Muscle of back (tissue), 13 donors: ENCODE measurements at places on chromosomes 5 and 9. TPM values are rescaled to one million over a fixed set of nuclear protein-coding genes. Genes with fewer than 3 reads are reported as not detected.

The PCDHB7 gene
- polyA plus RNA-seq = 3.5 TPM

DNA sequence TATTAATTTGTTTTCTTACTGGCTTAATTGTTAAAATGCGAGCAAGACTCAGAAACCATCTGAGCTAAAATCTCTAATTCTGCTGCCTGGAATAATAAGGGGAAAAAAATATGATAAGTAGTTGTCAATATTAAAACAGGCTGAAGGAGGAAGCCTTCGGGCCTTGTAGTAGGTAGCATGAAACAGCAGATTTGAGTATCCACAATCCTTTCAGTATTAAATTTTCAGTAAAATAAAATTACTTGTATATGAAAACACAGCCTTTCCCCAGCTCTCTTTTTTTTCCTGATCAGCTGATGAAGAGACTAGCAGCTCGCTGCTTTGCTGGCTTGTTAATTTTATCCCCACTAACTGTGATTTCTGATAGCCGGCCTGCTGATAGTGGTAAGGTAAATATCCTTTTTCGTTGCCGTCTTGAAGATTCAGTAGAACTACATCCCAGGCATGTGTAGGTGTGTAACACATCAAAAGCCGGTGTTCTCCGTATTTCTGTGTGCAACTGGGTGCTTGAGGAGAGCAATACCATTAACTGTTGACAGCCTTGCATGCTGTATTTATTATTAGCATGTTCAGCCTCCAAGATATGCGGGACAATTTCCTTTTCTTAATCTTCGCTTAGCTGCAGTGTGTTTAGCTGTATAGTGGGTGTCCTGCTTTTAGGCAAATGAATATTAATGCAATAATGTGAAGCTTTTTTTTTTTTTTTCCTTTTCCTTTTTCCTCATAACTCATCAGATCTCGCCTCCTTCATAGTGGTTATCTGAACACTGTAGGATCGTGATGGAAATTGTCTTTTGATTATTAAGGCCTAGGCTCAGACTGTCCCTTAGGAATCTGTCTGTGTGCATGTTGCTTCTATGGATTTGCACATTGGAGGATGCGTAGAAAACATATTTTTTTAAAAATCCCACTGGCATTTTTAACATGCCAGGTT is 144.6 kb downstream of the SMARCA2 start:
- DNase-seq = peak; percentile 76

DNA sequence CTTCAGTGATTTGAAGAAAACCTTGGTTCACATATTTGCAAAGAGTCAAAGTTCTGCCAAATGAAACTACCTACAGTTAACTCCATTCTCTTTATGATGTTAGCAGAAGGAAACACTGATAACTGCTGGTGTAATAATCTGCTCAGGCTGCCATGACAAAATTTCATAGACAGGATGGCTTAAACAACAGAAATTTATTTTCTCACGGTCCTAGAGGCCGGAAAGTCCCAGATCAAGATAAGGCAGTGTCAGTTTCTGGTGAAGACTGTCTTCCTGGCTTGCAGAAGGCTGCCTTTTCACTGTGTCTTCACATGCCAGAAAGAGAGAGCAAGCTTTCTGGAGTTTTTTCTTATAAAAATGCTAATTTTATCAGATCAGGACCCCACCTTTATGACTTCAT is 102.4 kb upstream of the PARP8 start:
- no peak for DNase-seq

DNA sequence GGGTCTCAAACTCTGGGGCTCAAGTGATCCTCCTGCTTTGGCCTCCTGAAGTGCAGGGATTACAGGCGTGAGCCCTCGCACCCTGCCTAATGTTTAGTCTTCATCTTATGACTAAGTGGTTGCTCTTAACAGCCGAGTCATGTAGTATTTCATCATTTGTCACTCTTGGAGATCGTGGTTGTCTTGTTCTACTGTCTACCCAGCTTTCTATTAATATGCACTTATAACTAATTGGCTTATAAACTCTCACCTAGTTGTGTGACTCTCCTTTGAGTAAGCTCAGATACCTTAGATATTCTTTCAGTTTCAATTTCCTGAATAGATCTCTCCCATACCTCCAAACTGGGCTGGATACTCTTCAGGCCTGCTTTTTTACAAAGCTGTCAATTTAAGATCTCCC is 19.9 kb downstream of the SLC44A1 start:
- DNase-seq = no peak

DNA sequence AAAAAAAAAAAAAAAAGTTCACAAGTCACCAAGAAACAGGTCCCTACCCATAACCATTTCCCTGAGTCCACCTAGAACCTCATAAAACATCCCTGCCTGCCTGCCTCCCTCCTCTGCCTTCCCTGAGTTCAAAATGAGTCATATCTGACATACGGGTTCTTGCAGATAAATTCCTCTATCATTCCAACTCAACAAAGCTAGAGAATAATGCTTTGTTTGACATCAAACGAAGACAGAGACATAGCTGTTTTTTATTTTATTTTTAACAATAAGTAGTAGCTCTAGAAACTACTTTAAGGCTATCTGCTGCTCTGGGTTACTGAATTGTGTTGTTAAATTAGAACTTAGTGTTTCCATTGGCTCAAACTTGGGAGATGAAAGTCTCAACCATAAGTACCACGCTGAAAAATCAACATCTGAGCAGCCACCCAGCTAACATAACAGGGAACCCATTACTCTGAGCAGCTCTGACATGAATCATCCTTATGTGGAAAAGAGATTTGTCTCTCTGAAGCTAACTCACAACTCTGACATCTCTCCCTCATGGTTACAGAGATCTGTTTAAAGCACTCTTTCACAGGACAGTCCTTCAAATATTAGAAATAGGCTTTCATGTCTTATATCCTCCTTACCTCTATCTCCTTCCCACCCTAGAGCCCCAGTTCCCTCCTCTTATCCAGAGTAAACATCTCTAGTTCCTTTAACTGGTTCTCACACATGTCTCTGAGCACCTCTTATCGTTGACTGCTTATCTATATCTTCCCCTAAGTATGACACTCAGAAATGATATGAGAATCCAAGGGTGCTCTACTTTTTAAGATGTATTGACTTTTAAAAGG is 12.1 kb downstream of the TMEM245 start:
- DNase-seq = peak; percentile 41

GRCh38 chr9:135583688-135584011 is 22.1 kb downstream of the PAEP start:
- DNase-seq = no peak

DNA sequence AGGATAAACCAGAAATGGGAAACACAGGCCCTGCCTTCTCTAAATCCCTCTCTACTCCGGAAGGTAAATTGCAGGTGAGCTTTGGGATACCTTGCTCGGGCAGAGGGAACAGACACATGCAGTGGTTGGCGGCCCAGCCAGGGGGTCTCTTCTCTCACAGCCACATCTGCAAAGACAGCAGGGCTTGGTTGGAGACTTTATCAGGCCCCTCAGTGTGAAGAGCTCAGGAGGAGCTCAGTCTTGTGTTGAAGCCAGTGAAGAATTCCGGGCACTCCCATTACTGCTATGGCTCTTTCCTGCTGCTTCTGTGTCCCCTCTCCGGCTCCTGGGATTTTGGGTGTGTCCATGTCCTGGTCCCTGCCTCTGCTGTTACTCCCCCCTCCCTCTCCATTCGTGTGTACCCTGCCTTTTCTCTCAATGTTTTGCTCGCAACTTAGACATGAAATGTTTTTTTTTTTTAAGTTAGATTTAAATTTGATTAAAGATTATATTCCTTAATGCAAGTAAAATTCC is 99.8 kb downstream of the TRIO start:
- no peak for DNase-seq

DNA sequence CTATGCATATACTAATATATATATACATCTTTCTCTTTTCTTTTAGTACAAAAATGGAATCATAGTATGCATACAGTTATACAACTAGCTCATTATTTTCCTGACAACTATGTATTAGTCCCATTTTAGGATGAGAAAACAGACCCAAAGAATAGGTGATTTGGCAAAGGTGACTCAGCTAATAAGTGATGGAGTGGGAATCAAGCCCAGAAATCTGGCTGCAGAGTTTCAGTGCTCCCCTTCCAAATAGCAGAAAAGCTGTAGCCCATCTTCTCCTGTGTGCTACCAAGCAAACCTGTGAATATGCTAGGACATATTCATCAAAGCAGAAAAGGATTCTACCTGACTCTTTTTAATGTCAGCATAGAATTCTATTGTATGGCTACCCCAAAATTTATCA is 114.7 kb downstream of the ARL15 start:
- DNase-seq = no peak

- DNase-seq = no peak
These were observed 337.5 kb downstream of the CDH9 start for GRCh38 chr5:26700759-26701384.

The LCN9 gene
- not detected for polyA plus RNA-seq

DNA sequence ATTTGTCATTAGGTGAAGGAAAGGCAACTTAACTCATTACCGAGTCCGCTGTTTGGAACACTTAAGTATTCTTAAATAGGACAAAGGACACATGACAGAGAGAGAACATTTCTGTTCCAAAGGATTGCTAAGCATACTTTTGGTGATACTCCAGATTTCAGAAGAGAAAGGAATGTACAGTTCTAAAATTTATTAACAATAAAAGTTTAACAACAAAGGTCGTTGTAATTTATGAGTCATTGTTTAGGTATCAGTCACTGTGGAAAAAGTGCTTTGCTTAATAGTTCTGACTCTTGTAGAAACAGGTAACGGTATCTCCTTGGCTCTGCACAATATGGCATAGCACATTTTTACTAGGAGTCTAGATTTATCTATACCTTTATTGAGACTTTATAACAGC is 36.3 kb upstream of the PAM start:
- DNase-seq = no peak

- peak; percentile 29 for DNase-seq
These were observed 362.6 kb upstream of the SMC2 start for GRCh38 chr9:103731541-103731940.

GRCh38 chr9:129006328-129007034 is 21.6 kb downstream of the SH3GLB2 start:
- DNase-seq = peak; percentile 85

- DNase-seq = peak; percentile 90
These were observed 188.9 kb upstream of the RPS23 start for GRCh38 chr5:82466986-82467561.

The DIAPH1 gene
- 31.0 TPM for polyA plus RNA-seq

The OLFM1 gene
- polyA plus RNA-seq = 4.8 TPM

The ADAMTS16 gene
- 6.8 TPM for polyA plus RNA-seq

DNA sequence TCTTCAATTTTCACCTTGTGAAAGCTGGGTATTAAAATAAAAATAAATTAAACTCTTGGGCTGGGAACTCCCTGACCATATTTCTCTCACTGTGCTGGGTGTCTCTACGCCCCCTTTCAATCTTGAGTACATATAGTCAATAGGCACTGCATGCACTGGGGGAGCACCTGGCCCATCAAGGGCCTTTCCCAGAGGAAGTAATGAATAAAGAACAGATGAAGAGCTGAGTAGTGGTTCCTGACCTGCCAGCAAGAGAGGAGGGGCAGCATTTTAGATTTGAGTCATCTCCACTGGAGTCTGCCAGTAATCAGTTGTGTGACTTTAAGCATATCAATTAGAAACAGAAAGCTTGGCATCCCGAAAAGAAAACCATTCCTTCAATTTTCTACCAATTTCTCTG is 6.2 kb downstream of the MAPKAP1 start:
- DNase-seq = no peak

DNA sequence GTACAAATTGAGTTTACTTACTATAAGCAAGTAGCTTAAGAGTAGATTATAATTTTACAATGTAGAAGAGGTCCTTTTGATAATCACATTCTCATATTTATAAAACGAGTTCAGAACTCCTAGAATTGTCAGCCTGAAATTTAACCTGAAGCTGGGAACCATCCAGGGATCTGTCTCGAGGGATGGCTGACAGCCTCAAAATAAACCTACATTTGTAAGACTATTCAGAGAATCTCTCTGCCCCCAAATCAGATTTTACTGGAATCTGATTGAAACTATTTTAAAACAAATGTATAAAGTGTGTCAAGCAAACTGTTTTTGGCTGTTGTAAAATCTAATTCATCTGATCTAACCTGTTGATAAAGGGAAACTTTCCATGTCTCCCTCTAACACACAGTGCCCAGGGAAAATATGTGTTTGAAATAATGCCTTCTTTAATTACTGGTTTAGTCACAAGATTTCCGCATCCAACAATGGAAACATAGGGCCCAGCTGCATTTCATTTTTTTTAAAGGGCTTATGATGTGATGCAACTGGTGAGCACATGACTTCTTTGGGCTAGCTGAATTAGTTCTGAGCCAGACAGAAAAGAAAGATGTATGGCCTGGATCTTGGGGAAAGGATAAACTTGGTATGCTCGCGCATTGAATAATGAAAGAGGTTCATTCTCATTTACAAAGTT is 30.3 kb downstream of the SLC25A46 start:
- peak; percentile 24 for DNase-seq

DNA sequence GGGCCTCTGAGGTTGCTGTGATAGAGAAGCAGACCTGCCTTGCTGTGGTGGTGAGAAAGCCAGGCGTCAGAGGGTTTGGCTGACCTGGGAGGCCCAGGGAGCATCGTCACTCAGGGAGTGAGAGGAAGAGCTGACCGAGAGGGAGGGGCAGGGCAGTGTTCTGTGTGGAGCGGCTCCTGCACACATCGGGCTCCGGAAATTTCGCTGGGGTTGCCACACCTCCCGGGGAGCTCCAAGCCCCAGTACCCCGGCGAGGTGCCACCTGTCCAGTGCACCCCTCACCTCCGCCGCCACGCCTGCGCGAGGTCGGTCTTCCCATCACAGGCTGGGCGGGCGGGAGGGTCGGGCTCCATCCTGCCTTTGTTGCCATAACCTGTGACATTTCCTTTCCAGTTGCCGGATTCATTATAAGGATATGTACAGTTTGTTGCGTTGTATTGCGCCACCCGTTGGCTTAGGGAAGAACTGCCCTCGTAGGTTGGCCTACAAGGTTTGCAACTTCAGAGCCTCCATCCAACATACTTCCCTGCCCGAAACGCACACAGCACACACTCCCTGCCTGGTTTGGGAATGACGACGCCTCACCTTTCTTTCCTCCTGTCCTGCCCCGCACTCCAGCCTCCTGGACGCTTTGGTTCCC is 223.2 kb downstream of the CACNA1B start:
- DNase-seq = no peak
